Psoas muscle (tissue), 8 donors: ENCODE measurements at places on chromosomes 4 and X. TPM values are rescaled to one million over a fixed set of nuclear protein-coding genes. Genes with fewer than 3 reads are reported as not detected.
A peak's percentile ranks its signal among the peaks of the same experiment; 100 is the strongest.

GRCh38 chr4:172794307-172794703 lies 374.3 kb upstream of the GALNT7 start:
- DNase-seq, result no peak

- DNase-seq, result peak; percentile 82
Observed at GRCh38 chr4:3827616-3828492, 61.7 kb downstream of the ADRA2C start.

GRCh38 chrX:28697732-28698131 lies 110.5 kb downstream of the IL1RAPL1 start:
- no peak for DNase-seq

- no peak for DNase-seq
Observed at GRCh38 chr4:175983636-175984035, 82.0 kb upstream of the WDR17 start.

DNA sequence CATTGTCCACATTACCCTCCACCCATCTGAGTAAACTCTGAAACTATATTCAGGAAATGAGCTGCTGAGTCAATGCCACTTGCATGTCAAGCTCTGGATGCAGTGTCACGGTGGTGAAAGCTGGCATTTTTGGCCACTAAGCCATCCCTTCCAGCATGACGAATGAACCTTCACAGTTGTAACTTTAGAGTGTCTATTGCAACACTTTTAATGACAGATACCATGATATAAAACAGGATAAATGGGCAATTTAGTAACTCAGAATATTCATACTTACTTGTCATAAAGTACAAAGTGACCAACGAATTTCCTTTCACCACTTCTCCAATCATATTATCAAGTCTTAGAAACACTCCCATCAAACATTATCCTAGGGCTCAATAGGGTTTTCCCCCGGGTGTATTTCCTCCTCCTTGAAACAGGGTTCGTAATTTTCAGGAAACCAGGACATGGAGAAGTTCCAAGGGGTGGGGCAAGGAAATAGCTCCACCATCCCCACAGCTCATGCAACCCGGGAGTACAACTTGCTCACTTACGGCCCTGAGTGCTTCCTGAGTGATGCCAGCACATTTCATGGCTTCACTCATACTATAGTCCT lies 73.1 kb downstream of the MTHFD2L start:
- DNase-seq, result peak; percentile 28

GRCh38 chr4:122963216-122963615 lies 40.8 kb upstream of the NUDT6 start:
- DNase-seq, result no peak

DNA sequence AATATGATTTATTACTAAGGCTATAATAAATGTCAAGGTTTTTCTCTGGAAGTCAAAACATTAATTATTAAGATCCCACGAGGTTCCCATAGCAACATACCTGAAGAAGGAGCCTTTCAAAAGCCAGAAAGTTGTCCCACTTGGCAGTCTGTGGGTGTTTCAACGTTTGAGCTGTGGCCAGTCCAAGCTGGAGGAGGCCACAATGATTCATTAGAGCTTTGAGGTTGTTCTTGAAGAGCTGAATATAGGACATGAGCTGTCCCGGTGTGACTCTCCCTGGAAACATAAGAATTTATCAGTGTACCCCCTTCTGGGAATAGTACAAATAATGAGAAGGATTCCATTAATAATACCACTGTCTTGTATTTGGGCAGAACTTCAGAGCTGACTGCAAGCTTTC lies 92.1 kb downstream of the SCFD2 start:
- no peak for DNase-seq

DNA sequence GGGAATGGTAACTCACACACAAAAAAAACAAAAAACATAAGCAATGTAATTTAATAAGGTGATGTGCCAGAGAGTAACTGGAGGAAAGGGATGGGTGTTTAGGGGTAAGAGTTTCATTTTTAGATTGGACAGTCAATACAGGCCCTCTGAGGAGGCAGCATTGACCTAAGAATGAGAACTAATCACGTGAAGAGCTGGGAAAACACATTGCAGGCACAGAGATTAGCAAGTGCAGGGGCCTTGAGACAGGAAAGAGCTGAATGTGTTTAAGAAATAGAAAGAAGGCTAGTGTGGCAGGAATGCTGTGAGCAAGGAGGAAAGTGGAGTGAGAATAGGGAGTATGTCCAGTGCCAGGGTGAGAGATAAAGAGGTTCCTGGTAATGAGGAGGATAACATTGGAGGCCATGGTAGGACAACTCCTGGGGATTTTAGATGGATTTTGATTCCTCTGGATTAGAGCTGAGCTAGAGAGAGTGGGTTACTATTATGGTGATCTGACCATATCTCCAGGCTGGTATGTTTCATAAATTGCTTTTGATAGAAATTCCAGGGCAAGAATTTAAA lies 17.6 kb downstream of the PDLIM5 start:
- no peak for DNase-seq

DNA sequence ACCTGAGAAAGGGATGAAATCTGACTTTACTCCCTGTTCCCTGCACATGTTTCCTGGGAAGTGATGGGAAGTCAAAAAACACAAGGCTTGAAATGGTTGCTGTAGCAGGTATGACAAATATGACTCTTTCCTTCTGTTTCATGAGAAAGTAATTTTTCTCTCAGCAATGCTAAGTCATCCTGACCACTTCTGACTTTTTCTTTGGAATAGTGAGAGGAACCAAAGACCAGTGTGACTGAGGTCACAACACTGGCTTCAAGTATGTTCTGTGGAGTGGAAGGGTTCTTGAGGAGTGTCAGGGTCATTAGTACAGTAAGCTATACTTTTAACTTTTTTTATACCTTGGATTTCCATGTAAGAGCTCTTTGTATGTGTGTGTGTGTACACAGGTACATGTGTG lies 225.3 kb downstream of the PPP3CA start:
- no peak for DNase-seq

DNA sequence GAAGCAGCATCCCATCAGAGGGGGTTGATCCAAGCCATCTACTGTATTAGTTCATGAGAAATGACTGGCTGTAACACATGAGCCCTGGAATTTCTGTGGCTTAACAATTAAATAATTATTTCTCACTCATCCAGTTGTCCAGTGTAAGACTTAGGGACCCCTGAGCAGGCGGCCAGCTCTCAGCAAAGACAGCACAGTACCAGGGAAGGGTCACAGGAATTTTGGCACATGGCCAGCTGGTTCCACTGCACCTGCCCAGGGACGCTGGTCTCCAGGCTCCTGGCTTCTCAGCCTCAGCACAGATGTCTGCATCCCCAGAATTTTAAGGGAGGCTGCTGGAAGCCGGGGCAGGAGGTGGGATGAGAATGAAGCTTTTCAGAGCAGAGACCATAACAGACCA lies 93.7 kb upstream of the DHRSX start:
- no peak for DNase-seq

DNA sequence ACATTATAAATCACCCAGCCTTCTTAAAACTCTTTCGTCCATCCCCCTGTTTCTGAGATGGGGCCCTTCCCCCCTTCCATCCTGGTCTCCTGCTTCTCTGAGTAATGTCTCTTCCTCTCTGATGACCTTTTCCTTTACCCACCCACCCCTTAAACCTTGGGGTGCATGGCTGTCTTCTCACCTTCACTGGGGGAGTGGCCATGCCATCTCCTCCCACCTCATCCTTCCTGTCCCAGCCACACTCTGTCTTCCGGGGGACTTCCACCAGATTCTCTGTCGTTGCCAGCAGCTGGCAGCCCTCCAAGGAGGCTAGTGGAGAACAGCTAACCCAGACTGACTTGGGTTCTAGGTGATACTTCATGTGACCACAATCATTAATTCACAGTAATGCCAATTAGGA lies 83.2 kb upstream of the SCML1 start:
- DNase-seq, result no peak

GRCh38 chrX:72372735-72373134 lies 67.0 kb upstream of the CITED1 start:
- no peak for DNase-seq

GRCh38 chr4:85826060-85826678 lies 351.2 kb downstream of the ARHGAP24 start:
- DNase-seq, result no peak

DNA sequence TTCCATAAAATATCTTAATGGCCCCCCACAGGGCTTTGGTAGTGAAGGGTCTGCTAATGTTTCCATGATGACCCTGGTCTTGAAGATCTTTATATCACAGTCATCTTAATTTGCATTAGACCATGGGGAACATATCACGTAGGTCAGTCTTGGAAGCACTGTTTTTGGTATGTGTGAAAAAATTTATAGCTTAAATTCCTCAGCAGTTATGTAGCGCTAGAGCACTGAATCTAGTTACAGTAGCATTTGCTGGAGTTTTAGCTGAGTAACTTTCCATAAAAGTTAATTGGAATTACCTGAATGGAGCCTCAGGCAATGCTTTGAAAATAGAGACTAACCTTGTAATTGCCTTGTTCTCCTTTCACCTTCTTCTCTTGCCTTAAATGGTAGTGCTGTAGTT lies 648.8 kb downstream of the IQCM start:
- DNase-seq, result no peak

GRCh38 chr4:105634402-105635080 lies 73.9 kb downstream of the INTS12 start:
- no peak for DNase-seq

GRCh38 chr4:151114338-151114737 lies 14.9 kb downstream of the RPS3A start:
- no peak for DNase-seq

DNA sequence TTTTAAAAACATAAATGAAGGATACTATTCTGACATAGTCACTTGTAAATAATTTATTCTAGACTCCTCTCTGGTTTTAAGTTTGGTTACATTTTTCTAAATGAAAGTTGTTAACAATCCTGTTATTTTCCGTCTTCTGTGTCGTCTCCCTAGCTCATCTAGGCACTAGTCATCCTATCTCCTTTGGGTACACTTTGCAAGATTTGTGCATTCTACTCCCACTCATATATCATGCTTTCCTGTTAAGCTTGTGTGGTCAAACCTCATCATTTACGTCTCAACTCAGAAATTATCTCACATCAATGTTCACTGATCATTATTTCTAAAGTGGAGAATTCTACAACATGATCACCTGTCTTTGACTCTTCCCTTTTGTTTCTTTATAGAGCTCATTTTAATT lies 658.7 kb downstream of the TLL1 start:
- DNase-seq, result no peak

DNA sequence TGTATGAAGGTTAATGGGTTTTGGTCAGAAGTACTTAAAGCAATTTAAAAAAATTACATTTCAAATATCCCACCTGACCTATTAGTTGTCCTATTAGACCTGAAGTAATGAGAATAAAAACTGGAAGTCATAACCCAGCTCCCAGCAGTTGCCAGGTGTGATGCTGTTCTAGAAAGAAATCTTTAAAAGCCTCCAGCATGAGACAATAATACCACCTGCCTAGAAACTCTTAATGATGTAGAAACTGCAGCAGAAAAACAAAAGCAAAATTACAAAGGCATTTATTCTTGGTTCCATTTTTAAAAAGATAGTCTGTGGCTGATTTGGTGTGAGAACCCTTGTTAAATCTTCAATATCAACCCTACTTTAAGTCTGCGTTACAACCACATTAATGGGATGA lies 1137.7 kb upstream of the TENM3 start:
- no peak for DNase-seq

- no peak for DNase-seq
Observed at GRCh38 chr4:140617499-140618248, 48.9 kb upstream of the UCP1 start.

GRCh38 chr4:140637836-140638235 lies 69.1 kb upstream of the UCP1 start:
- DNase-seq, result no peak

DNA sequence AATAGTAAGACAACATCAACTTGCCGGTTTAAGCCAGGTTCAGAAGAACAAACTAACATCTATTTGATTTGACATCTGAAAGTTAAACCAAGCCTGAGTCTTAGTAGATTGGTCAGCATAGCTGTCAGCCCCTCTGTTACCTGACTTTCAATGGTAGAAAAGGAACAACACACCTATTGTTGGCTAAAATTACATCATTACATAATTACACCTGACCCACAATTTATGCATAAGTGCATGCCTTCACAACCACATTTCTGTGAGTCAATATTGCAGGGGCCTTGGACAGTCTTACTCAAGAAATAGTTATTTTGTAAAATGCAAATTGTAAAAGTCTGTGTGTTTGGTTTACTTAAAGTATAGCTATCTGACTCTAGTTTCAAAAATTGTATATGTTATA lies 36.2 kb downstream of the EGFL6 start:
- DNase-seq, result no peak

DNA sequence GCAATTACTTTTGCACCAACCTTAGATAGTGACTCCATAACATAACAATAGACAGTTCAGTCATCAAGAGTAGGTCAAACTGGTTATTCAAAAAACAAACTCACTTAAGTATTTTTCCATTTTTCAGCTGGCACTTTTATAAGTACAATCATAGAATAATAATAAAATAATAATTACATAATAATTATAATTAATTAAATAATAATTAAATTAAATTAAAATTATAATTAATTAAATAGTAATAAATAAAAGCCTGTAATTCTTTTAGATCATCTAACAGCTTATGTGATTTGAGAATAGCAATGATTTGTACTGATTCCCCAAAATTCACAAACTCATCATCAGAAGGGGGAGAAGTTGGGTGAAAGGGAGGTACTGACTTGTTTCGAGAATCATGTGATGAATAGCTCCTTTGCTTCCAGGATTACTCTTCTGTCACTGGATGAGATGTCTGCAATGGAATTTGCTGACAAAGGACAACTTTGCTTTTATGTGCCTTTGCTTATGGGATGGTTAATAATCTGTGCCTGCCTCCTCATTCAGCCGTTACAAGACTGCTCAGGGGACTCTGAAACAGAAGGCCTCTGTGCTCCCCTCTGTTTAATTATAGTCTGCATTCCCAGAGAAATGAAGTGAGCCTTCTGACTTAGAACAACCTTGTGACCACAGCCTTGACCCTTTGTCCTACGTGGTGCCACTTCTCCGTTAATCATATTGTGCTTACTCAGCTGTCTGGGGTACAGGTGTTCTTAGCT lies 104.8 kb upstream of the ENPEP start:
- DNase-seq, result no peak

GRCh38 chr4:56158483-56158882 lies 209.7 kb downstream of the CEP135 start:
- no peak for DNase-seq

Gene CCDC120
- polyA plus RNA-seq, result 0.48 TPM

Gene PWWP3B
- polyA plus RNA-seq, result 0.39 TPM

Gene GPC3
- 1.9 TPM for polyA plus RNA-seq

Gene CFI
- polyA plus RNA-seq, result 2.9 TPM

Gene BEND2
- not detected for polyA plus RNA-seq

Gene LEF1
- polyA plus RNA-seq, result 0.44 TPM

Gene TMSB15A
- 0.23 TPM for polyA plus RNA-seq

Gene GPR173
- 0.03 TPM for polyA plus RNA-seq

Gene TEX28
- polyA plus RNA-seq, result not detected

Gene CT45A7
- polyA plus RNA-seq, result not detected

Gene NAA11
- polyA plus RNA-seq, result not detected

Gene PABPC5
- 0.32 TPM for polyA plus RNA-seq

Gene NPY5R
- polyA plus RNA-seq, result 0.13 TPM

Gene JADE3
- polyA plus RNA-seq, result 1.8 TPM

Gene SSX4
- polyA plus RNA-seq, result not detected

Gene CFAP47
- polyA plus RNA-seq, result not detected

Gene ADAMTS3
- polyA plus RNA-seq, result 0.01 TPM

Gene DCAF12L2
- polyA plus RNA-seq, result 0.03 TPM
